Activated CD4-positive, alpha-beta T cell treated with anti-CD3 and anti-CD28 coated beads for 36 hours (primary cell): ENCODE measurements at places on chromosomes 12 and 14. TPM values are rescaled to one million over a fixed set of nuclear protein-coding genes. Genes with fewer than 3 reads are reported as not detected.

GRCh38 chr14:57182760-57183503 is 85.8 kb downstream of the EXOC5 start:
- DNase-seq = peak; percentile 29
- H3K27ac ChIP-seq = no peak overlapping the region
- H3K36me3 ChIP-seq = no peaks in the 10 kb centered on the region
- H3K27me3 ChIP-seq = peaks cover 15% of the 10 kb centered on the region

- no peaks in the 10 kb centered on the region for H3K27me3 ChIP-seq
- H3K36me3 ChIP-seq = no peaks in the 10 kb centered on the region
- no peak overlapping the region for H3K4me3 ChIP-seq
- no peak for DNase-seq
- no peak overlapping the region for H3K27ac ChIP-seq
These were observed 61.0 kb downstream of the DIO2 start for GRCh38 chr14:80150301-80150700.

DNA sequence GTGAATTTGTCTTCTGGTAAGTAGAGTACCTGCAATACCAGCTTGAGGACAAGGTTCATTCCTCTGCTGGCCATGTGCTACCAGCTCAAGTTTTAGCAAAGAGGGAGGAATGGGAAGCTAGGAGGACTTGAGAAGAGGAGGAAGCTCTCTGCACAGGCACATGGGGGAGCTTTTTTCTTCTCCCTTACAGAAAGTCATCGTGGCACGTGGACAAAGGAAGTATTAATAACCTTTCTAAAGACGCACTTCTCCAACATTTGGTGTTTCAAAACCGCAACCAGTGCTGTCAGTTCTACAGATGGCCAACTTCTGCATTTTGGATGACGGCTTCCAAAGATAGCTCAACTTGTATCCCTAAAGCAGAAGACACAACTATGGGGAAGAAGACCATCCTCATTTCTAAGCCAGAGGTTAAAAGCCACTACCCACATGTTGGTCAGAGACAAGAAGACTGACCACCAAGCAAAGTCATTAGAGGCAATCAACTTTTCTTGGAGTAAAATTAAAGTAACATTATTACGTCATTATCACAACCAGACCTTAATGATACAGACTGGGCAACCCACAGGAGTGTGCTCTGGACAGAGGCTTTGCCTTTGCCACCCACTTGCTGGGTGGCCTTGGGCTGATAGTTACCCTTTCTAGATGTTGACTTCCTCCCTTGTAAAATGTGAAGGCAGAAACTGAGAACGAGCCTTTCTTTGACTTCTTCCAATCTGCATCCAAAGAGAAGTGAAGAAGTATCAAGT is 12.3 kb upstream of the TMED10 start:
- H3K4me3 ChIP-seq = no peak overlapping the region
- DNase-seq = no peak
- H3K4me1 ChIP-seq = peaks cover 5% of the 10 kb centered on the region
- H3K36me3 ChIP-seq = no peaks in the 10 kb centered on the region
- H3K27ac ChIP-seq = no peak overlapping the region

GRCh38 chr12:81729781-81730180 is 29.4 kb downstream of the PPFIA2 start:
- no peak overlapping the region for H3K4me3 ChIP-seq
- no peaks in the 10 kb centered on the region for H3K4me1 ChIP-seq
- H3K27me3 ChIP-seq = peaks cover 2% of the 10 kb centered on the region
- no peak overlapping the region for H3K27ac ChIP-seq
- no peak for DNase-seq
- H3K36me3 ChIP-seq = no peaks in the 10 kb centered on the region

DNA sequence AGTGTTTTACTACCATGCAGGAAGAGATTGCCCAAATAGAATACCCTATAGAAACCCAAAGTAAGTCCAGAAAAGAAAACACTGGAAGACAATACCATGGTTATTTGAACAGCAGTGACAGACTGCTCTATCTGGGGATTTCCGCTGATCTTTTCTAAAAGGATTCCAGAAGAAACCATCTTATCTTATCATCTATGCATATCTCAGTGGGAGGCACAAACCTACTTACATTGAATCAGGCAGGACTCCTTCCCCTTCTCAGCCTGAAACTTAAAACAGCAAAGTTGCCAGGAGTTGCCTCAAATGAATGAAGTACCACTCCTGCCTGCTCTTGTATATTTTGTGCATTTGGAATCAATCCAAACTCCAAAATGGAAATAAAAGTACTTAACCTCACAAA is 56.7 kb upstream of the NR2C1 start:
- no peak overlapping the region for H3K4me3 ChIP-seq
- no peak overlapping the region for H3K27ac ChIP-seq
- no peaks in the 10 kb centered on the region for H3K27me3 ChIP-seq
- no peaks in the 10 kb centered on the region for H3K4me1 ChIP-seq
- H3K36me3 ChIP-seq = no peaks in the 10 kb centered on the region
- DNase-seq = no peak

- H3K27ac ChIP-seq = no peak overlapping the region
- peaks cover 1% of the 10 kb centered on the region for H3K27me3 ChIP-seq
- no peak overlapping the region for H3K4me3 ChIP-seq
- H3K4me1 ChIP-seq = no peaks in the 10 kb centered on the region
- no peaks in the 10 kb centered on the region for H3K36me3 ChIP-seq
These were observed 38.2 kb downstream of the CACNA2D4 start for GRCh38 chr12:1880153-1880845.

DNA sequence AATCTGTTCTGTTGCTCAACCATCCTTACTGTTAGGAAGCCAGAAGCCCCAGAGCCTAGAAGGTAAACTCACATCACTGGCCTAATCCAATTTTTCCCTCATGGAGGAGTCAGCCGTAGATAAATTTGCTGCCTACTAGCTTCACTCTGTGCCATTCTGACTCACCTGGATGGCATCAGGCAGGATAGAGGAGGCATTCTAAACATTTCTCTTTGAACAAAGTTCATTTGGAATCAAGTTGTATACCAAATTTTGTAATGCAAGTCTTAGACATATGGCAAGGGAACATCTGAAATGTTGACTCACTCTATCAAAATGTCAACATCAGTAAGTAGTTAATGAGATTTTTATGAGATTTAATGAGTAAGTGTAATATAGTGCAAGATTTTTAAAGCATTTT is 13.6 kb upstream of the TBC1D30 start:
- H3K4me3 ChIP-seq = no peak overlapping the region
- DNase-seq = no peak
- H3K27ac ChIP-seq = no peak overlapping the region
- H3K4me1 ChIP-seq = peaks cover 2% of the 10 kb centered on the region
- H3K36me3 ChIP-seq = no peaks in the 10 kb centered on the region

DNA sequence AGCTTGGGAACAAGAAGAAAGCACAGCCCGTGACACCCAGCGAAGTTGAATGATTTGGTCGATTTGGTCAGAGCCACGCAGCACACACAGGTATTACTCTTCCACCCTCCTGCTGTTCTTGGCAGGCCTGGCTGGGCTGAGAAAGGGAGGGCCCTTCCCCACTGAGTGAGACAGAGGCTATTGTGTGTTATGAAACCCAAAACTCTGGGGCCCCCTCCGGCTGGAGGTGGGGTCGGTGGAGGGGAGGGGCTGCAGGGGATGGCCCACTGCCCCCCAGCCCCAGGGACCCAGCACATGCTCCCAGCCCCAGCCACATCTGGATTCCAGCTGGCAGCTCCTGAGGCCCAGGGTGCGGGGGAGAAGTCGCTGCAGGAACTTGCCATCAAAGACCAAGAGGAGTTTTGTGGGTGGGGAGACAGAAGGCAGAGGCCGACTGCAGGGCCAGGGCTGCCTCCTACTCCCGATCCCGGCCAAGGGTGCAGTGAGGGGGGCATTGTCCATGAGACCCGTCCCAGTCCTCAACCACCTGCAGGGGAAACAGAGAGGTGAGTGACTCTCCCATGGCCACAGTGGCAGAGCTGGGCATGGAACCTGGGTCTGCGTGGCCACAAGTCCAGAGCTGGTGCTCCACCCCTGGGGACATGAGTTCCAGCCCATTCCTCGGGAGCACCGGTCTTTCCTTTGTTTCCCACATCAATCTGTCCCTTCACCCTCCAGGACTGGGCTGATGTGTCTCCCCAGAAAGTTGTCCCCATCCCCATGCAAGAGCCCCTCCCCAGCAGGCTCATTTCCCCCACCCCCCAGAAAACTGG is 8.7 kb downstream of the TMEM119 start:
- no peaks in the 10 kb centered on the region for H3K36me3 ChIP-seq
- H3K27ac ChIP-seq = no peak overlapping the region
- no peak for DNase-seq
- no peaks in the 10 kb centered on the region for H3K4me1 ChIP-seq

- DNase-seq = no peak
- no peak overlapping the region for H3K4me3 ChIP-seq
- H3K27ac ChIP-seq = no peak overlapping the region
These were observed 99.2 kb downstream of the VEZT start for GRCh38 chr12:95316798-95317197.

DNA sequence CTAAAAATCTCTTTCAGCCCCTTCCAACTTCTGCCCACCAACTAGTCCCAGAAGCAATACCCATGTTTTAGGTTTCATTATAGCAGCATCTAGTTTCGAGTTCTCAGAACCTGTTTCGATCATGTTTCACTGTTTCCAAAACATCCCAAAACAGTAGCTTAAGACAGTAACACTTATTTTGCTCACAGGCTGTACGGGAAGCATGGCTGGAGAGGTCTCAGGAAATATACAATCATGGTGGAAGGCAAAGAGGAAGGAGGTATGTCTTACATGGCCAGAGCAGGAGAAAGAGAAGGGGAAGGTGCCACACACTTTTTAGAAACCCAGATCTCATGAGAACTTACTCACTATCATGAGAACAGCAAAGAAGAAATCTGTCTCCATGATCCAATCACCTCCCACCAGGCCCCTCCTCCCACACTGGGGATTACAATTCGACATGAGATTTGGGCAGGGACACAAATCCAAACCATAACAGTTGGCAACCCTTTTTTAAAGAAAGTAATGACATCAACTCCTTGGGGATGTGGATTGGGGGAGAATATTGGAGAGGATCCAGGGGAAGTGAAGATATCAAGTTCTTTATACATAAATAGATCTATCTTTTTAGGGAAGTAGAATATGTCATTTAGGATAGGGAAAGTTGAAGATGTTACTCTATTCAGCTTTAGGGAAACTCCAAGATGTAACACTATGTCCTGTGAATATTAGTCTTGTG is 269.9 kb upstream of the PLEKHG7 start:
- DNase-seq = no peak
- no peaks in the 10 kb centered on the region for H3K27me3 ChIP-seq
- H3K27ac ChIP-seq = peak overlapping the region; percentile 81
- H3K4me3 ChIP-seq = no peak overlapping the region
- peaks cover 3% of the 10 kb centered on the region for H3K36me3 ChIP-seq
- peaks cover 34% of the 10 kb centered on the region for H3K4me1 ChIP-seq

DNA sequence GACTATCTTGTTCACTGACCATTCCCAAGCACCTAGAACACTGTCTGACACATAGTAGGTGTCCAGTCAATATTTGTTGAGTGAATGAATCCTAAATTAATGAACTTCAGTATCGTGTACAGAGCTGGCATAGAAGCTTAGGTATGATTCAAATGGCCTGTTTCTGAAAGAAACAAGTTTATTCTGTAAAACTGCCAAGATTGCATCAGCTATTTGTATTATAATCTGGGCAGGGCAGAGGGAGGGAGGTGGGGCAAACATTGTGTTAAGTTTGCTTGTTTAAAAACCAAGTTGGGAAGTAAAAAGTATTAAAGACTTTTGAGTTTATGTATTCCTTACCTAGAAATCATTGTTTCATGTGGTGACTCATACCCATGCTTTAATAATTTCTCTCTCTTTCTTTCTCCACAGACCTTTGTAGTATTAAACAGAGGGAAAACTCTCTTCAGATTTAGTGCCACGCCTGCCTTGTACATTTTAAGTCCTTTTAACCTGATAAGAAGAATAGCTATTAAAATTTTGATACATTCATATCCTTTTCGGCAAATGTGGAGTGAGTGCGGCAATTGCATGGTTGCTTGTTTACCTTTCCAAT is 92.8 kb downstream of the SCN8A start:
- DNase-seq = no peak
- H3K4me3 ChIP-seq = no peak overlapping the region
- H3K36me3 ChIP-seq = no peaks in the 10 kb centered on the region
- peaks cover 9% of the 10 kb centered on the region for H3K4me1 ChIP-seq

GRCh38 chr12:65155784-65156183 is 13.6 kb upstream of the LEMD3 start:
- peaks cover 17% of the 10 kb centered on the region for H3K4me1 ChIP-seq
- peaks cover 21% of the 10 kb centered on the region for H3K27me3 ChIP-seq
- no peaks in the 10 kb centered on the region for H3K36me3 ChIP-seq
- no peak overlapping the region for H3K4me3 ChIP-seq
- DNase-seq = peak; percentile 19

DNA sequence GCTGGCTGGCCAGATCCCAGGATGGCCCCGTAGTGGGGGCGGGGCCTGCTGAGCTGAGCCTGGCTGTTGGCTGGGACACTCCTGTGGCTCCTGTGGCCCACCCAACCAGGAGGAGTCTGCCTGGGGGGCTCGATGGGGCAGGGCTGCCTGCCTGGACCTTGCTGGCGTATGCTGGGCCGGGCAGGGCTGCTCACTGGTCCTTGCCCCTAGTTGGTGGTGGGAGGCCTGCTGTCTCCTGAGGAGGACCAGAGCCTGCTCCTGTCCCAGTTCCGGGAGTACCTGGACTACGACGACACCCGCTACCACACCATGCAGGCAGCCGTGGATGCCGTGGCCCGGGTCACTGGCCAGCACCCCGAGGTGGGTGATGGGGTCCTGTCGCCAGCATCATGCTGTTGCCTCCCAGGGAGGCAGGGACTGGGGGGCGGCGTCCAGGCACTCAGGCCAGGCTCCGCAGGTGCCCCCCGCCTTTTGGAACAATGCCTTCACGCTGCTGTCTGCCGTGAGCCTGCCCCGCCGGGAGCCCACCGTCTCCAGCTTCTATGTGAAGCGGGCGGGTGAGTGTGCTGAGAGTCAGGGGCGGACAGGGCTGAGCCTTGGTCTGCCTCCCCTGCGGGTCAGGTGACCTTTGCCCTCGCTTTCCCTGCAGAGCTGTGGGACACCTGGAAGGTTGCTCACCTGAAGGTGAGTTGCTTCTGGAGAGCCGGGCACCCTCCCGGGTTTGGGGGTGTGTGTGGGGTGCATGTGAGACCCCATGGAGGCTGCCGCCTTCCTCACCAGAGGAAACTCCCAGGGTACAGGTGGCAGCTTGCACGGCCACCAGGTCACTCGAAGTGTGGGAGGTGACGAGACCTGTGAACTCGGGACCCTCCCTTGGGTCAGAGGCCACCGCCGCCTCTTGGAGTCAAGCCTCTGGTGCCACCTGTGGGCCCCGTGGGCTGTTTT is 3.4 kb downstream of the NOC4L start:
- no peak overlapping the region for H3K4me3 ChIP-seq
- no peaks in the 10 kb centered on the region for H3K27me3 ChIP-seq
- H3K4me1 ChIP-seq = peaks cover 26% of the 10 kb centered on the region

DNA sequence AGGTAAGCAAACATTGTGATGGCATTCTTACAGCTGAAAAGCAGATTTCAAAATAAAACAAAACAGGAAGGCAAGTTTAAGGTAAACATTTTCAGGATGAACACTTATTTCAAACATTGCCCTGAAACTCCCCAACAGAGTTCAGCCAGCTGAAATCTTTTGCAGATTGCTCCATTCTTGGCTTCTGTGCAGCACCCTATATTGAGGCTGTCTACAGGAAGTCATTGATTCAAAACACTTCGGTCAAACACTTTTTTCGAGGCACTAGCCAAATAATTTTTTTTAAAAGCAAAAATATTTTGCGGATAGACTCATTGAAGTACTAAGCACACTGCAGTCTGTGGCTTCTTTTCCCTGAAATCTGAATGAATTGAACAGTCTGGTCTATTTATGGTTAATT is 318.1 kb upstream of the PDE3A start:
- H3K36me3 ChIP-seq = no peaks in the 10 kb centered on the region
- DNase-seq = no peak
- H3K4me3 ChIP-seq = no peak overlapping the region
- no peaks in the 10 kb centered on the region for H3K4me1 ChIP-seq
- no peaks in the 10 kb centered on the region for H3K27me3 ChIP-seq

The WIF1 gene
- total RNA-seq = not detected

The SLC6A12 gene
- total RNA-seq = 0.35 TPM

The BATF gene
- total RNA-seq = 187 TPM

The ALDH1L2 gene
- 7.6 TPM for total RNA-seq

The MYO1H gene
- total RNA-seq = not detected
